ENCODE measurements at places on chromosomes 11 and 22.

- DNase-seq, result no peak
These were observed 1.3 kb downstream of the PATE2 start for GRCh38 chr11:125777309-125777708.

- DNase-seq, result no peak
These were observed 41.0 kb upstream of the PARVG start for GRCh38 chr22:44139773-44140172.

- DNase-seq, result no peak
These were observed 4.7 kb downstream of the PRCP start for GRCh38 chr11:82895437-82896091.

DNA sequence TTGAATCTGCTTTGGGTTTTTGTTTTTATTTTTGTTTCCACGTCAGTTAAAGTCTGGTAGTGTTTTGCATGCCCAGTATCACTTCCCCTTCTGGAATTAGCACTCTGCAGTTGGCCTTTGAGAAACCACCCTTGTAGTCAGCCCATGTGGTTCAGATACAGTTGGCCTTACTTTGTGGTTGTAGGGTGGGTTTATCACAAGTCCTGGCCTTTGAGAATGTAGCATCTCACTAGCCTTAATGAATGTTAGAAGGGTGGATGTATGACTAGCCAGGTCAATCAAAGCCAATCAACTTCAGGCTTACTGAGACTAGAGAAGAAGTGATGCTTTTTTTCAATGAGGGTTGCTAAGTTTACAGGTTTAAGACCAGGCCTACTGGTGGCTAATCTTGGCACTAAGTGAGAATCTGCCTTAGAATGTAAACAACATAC is 19.8 kb downstream of the ARL14EP start:
- no peak for DNase-seq

- peak; percentile 82 for DNase-seq
These were observed 88.6 kb downstream of the SNX19 start for GRCh38 chr11:130827451-130828377.

GRCh38 chr11:41146326-41146725 is 313.1 kb downstream of the LRRC4C start:
- no peak for DNase-seq

GRCh38 chr11:118168316-118168715 is 8.1 kb downstream of the SCN2B start:
- DNase-seq, result no peak

DNA sequence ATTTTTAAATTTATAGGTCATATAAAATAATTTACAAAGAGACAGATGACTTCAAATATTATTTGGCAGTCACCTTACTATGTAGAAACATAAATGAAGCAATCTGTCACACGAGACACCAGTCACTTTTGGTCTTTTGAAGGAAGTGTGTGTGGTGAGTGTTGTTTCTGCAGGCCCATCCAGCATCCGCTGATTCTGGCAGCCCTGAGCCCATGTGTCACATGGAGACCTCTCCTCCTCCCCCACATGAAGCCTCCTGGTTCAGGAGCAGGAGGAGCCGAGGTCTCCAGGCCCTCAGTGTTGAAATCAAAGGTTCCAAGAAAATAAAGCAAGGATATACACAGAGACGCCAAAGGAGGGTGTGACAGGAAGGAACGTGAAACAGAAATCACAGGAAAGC is 60.1 kb downstream of the ARFGAP3 start:
- no peak for DNase-seq

Measured in NK-92 treated with Interleukin-12 subunit alpha and Interleukin-12 subunit beta, amount 100 ng/mL, for 24 hours (cell line).